ENCODE measurements at places on chromosomes 7 and 10. TPM values are rescaled to one million over a fixed set of nuclear protein-coding genes. Genes with fewer than 3 reads are reported as not detected.

- H3K4me3 ChIP-seq = no peak overlapping the region
- H3K27me3 ChIP-seq = no peaks in the 10 kb centered on the region
- DNase-seq = no peak
- no peaks in the 10 kb centered on the region for H3K36me3 ChIP-seq
These were observed 17.2 kb downstream of the RET start for GRCh38 chr10:43094085-43094484.

- no peaks in the 10 kb centered on the region for H3K27me3 ChIP-seq
- H3K36me3 ChIP-seq = no peaks in the 10 kb centered on the region
- no peaks in the 10 kb centered on the region for H3K4me1 ChIP-seq
- DNase-seq = peak; percentile 77
These were observed 3.7 kb upstream of the IFIT1B start for GRCh38 chr10:89373916-89374711.

Gene EN2
- total RNA-seq = 0.15 TPM

DNA sequence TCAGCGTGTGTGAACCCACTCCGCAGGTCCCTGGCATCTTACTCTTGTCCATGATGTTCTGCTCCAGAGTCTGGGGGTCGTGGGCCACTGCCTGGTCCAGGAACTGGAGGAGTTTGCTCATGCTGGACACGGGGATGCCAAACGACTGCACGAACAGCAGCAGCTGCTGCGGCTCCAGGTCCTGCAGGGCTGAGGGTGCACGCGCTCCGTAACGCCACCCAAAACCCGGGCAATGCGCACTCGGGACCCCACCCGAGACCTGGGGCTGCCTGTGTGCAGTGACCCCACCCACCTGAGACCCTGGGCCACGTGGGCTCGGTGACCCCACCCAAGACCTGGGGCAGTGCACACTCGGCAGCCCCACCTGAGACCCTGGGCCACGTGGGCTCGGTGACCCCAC, 22.0 kb upstream of the MICALL2 start:
- no peak overlapping the region for H3K27ac ChIP-seq
- H3K4me1 ChIP-seq = no peaks in the 10 kb centered on the region
- no peak overlapping the region for H3K4me3 ChIP-seq
- no peak for DNase-seq

Gene UCN3
- total RNA-seq = not detected

DNA sequence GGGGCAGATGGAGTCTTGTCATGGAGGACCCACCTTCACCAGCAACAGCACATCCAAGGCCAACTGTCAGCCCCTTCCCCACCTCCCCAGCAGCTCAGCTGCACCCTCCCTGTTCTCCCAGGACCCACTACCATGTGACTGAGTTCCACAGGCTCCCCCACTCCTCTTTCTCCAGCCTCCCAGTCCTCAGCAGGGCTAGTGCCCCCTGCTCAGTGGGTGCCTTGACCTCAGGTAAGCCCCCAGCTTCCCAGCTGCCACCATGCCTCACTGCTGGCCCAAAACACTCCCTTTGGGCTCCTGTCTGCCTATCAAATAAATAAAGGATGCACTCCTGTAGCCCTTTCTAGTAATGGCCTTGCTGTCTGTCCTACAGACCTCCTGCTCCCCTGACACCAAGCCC, 174.4 kb downstream of the SLIT1 start:
- H3K36me3 ChIP-seq = no peaks in the 10 kb centered on the region
- H3K4me1 ChIP-seq = no peaks in the 10 kb centered on the region
- no peak overlapping the region for H3K4me3 ChIP-seq
- no peak for DNase-seq
- no peaks in the 10 kb centered on the region for H3K27me3 ChIP-seq

DNA sequence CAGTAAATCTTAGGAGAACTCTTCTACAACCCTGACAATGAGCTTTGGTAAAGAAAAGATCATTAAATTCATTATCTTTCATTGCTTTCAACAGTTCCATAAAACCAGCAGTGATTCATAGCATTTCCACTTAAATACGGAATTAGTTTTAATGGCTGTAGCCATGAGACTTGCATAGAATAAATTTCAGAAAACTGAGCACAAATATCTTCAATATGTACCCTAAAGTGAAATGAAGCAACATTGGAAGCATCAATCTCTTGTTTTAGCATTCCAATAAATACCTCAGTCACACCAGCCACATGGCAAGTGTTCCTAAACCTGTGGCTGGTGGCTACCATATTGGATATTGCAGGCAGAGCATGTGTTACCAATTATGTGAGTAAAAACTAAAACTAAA, 3.6 kb upstream of the RARRES2 start:
- H3K36me3 ChIP-seq = no peaks in the 10 kb centered on the region
- no peaks in the 10 kb centered on the region for H3K4me1 ChIP-seq
- DNase-seq = no peak
- no peak overlapping the region for H3K4me3 ChIP-seq
- no peak overlapping the region for H3K27ac ChIP-seq

Gene MYPN
- not detected for total RNA-seq

Gene OPN1SW
- total RNA-seq = not detected

DNA sequence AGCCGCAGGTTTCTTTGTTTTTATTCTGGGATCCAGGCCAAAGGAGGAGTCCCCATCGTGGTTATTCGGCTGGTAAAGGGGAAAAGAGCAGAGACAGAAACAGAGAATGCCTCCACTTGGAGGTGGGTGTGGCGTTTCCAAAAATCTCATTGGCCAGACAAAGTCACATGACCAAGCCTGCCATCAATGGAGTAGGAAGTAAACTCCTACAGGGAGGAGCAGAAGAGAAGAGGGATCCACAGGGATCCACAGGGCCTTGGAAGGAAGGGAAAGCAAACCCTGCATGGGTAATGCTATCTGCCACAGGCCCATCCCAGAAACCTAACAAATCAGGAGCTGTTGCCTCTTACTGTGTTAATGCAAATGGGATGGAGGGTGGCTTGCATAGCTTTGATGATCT, 425.7 kb upstream of the GALNT17 start:
- no peaks in the 10 kb centered on the region for H3K4me1 ChIP-seq
- no peak overlapping the region for H3K4me3 ChIP-seq
- no peaks in the 10 kb centered on the region for H3K36me3 ChIP-seq
- DNase-seq = no peak

- no peak overlapping the region for H3K4me3 ChIP-seq
- H3K4me1 ChIP-seq = no peaks in the 10 kb centered on the region
- H3K27ac ChIP-seq = no peak overlapping the region
- DNase-seq = no peak
- H3K27me3 ChIP-seq = no peaks in the 10 kb centered on the region
- no peaks in the 10 kb centered on the region for H3K36me3 ChIP-seq
These were observed 3.0 kb upstream of the NAMPT start for GRCh38 chr7:106287786-106288185.

DNA sequence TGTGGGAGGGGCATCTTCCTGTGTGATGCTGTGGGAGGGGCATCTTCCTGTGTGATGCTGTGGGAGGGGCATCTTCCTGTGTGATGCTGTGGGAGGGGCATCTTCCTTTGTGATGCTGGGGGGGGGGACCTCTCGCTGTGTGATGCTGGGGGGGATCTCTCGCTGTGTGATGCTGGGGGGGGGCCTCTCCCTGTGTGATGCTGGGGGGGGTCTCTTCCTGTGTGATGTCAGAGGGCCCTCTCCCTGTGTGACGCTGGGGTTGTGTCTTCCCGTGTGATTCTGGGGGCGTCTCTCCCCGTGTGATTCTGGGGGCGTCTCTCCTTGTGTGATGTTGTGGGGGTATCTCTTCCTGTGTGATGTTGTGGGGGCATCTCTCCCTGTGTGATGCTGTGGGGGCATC, 27.9 kb upstream of the DPYSL4 start:
- H3K36me3 ChIP-seq = no peaks in the 10 kb centered on the region
- no peak overlapping the region for H3K4me3 ChIP-seq
- H3K27me3 ChIP-seq = no peaks in the 10 kb centered on the region
- no peaks in the 10 kb centered on the region for H3K4me1 ChIP-seq

GRCh38 chr10:100781145-100781665, 35.8 kb downstream of the PAX2 start:
- H3K27me3 ChIP-seq = no peaks in the 10 kb centered on the region
- H3K4me3 ChIP-seq = no peak overlapping the region
- H3K36me3 ChIP-seq = no peaks in the 10 kb centered on the region
- no peak for DNase-seq
- H3K4me1 ChIP-seq = no peaks in the 10 kb centered on the region
- no peak overlapping the region for H3K27ac ChIP-seq

Gene HTR5A
- total RNA-seq = not detected

DNA sequence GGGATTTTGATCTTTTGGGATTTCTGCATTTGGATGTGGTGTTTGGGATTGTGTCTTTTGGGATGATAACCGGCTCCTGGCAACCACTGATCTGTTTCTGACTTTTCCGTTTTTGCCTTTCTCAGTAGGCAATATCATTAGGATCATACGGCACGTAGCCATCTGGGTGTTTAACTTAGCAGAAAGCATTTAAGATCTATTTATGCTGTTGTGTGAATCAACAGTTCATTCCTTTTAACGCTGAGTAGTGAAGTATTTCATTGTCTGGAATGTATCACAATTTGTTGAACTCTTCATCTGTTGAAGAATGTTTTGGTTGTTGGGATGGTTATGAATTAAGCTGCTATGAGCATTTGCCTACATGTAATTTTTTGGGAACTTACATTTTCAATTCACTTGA, 459.6 kb downstream of the SDK1 start:
- H3K4me1 ChIP-seq = no peaks in the 10 kb centered on the region
- no peak overlapping the region for H3K27ac ChIP-seq
- no peaks in the 10 kb centered on the region for H3K36me3 ChIP-seq
- no peaks in the 10 kb centered on the region for H3K27me3 ChIP-seq
- DNase-seq = no peak
- H3K4me3 ChIP-seq = no peak overlapping the region

DNA sequence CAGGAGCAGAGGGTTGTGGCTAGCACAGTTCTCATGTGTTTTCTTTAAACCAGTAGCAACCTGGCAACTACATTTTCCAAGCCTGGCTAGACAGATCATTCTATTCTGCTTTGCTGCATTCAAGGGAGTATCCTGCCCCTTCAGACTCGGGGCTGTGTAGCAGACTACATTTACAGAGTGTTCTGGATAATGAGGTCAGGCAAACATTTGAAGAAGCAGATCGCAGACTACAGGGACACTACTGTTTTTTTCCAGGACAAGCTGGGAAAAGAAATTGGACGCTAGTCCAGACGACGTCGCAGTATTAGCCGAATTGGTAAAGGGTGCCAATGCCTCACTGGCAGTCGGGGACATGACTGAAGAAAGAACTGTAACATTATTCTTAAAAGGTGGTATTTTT, 61.0 kb upstream of the PAPSS2 start:
- H3K4me3 ChIP-seq = no peak overlapping the region
- no peak overlapping the region for H3K27ac ChIP-seq
- no peak for DNase-seq
- H3K27me3 ChIP-seq = no peaks in the 10 kb centered on the region

DNA sequence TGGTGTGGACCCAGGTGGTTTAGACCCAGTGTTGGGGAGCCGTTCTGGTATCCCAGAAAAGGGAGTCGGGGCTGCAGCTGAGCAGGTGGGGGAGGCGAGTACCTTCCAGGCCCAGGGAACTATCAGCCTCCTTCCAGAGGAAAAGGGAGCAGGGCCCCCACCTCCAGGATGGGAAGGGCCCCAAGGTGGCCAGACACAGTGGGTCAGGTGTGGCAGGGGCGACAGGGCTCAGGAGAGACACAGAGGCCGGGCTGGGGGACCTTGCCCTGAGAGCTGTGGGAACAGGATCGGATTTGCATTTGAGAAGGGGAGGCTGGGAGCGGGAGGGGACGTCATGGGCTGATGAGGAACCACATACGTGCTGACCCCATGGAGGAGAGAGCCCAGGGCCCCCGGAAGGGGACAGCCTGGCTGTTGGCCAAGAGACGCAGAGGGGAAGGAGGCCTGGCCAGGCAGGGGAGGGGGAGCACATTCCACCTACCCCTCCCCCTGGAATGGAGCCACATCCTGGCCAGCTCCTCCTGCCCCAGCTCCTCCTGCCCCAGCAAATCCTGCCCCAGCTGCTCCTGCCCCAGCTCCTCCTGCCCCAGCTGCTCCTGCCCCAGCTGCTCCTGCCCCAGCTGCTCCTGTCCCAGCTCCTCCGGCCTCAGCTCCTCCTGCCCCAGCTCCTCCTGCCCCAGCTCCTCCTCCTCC, 9.7 kb upstream of the TTYH3 start:
- no peak overlapping the region for H3K27ac ChIP-seq
- DNase-seq = no peak
- H3K4me3 ChIP-seq = no peak overlapping the region
- H3K4me1 ChIP-seq = peaks cover 7% of the 10 kb centered on the region
- no peaks in the 10 kb centered on the region for H3K36me3 ChIP-seq
- H3K27me3 ChIP-seq = no peaks in the 10 kb centered on the region

DNA sequence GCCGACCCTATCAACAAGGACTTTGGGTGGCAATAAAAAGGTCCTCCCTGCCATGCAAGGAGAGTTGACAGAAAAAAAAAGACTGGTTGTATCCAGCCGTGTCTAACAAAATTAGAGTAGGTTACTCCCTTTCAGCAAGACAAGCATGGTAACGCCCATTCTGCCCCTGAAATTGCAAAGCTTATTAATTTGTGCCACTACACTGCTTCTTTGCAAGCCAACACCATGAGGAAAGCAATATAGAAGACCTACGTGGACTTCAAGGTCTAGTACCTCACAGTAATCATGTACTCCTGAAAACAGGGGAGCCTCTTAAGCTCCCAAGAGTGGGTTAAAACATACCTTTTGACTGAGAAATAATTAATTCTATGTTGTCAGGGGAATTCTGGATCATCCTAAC, 90.3 kb downstream of the FRMPD2 start:
- no peaks in the 10 kb centered on the region for H3K27me3 ChIP-seq
- H3K4me1 ChIP-seq = no peaks in the 10 kb centered on the region
- H3K27ac ChIP-seq = no peak overlapping the region
- DNase-seq = no peak
- H3K4me3 ChIP-seq = no peak overlapping the region

Gene SPDYE8
- total RNA-seq = not detected

Gene TMEM176A
- 48.2 TPM for total RNA-seq

DNA sequence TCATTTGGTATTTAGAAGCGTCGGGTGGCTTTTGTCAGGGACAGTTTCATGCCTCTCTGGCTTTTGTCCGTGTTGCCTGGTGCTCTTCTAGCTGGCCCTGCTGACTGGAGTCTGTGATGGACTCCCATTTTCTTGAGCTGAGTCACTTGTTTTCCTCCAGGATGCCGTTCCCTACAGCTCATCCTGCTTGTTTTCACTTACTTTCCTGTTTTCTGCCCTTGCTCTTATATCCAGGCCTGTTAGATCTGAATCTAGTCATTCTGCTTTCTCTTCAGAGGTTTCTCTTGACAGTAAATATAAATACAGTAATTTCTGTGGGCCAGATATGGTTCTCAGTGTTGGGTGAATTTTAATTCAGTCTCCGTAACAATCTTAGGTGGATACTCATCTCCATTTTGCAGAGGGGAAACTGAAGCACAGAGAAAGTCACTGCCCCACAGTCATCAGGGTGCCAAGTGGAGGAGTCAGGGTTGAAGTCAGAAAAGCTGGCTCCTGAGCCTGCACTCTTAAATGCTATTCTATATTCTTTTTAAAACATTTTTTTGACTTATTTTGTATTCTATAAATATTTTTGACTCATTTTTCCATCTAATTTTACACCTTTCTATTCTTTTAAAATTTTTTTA, 85.4 kb downstream of the CCNY start:
- H3K4me1 ChIP-seq = peaks cover 17% of the 10 kb centered on the region
- H3K4me3 ChIP-seq = no peak overlapping the region
- peak overlapping the region; percentile 99 for H3K27ac ChIP-seq
- DNase-seq = peak; percentile 83
- H3K36me3 ChIP-seq = no peaks in the 10 kb centered on the region
- H3K27me3 ChIP-seq = no peaks in the 10 kb centered on the region

Gene IKZF1
- 9.2 TPM for total RNA-seq

Gene CFTR
- total RNA-seq = under 0.01 TPM
